ENCODE measurements at places on chromosomes 3 and 15. TPM values are rescaled to one million over a fixed set of nuclear protein-coding genes. Genes with fewer than 3 reads are reported as not detected.

DNA sequence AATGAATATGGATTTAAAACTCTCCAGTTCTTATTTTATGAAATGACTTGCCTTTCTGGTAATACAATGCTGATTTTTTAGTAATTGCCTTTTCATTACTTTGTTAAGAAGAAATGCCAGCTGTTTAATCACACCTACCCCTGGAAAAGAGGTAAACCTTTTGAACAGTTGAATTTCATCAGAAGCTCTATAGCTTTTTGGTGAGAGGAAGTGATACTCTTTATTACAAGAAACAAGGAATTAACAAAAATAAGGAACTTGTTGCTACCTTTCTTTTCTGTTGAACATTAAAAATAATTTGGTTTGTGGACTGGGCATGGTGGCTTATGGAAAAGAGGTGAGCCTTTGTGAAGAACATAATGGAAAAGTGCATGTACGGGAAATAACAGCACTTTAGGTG, 19.7 kb downstream of the BLOC1S6 start:
- DNase-seq = no peak

DNA sequence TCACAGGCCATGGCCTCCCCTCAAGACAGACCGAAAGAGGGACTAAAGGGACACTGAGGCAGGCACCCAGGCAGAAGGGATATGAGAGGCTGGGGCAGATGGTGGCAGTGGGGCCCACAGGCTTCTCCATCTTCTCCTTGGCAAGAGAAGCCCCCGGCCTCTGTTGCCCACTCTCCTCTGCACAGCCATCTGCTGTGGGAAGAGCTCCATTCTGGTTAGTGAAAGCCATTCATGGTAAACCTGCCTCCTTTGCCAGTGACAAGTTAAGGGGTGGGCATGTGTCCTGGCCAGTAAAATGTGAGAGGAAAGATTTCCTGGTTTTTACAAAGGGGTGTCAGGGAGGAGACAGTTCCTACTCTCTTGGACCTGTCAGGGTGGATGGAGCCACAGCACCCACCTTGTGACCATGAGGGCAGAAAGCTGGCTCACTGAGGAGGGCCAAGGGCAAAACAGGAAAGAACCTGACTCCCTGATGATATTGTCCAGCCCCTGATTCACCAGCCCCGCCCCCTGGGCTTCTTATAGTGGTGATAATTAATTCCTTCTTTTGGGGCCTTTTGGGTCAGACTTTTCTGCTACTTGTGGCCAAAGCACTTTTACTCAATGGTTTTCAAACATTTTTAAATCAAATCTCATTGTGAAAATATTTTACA, 130.4 kb upstream of the SMAD3 start:
- DNase-seq = no peak

DNA sequence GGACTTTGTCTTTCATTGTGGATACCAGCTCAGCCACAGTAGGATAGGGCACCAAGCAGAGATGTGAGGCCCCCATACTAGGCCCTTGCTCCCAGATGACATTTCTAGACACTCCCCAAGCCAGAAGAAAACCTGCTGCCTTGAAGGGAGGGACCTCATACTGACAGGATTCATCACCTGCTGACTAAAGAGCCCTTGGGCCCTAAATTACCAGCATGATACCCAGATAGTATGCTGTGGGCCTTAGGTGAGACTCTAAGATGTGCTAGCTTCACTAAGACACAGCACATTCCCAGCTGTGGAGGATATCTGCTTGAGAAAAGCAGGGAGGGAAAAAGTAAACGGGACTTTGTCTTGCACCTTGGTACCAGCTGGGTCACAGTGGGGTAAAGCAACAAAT, 324.0 kb downstream of the TBL1XR1 start:
- DNase-seq = no peak

- no peak for DNase-seq
These were observed 14.9 kb upstream of the SELENOT start for GRCh38 chr3:150588027-150588830.

GRCh38 chr3:196179380-196180308, 31.6 kb downstream of the ZDHHC19 start:
- no peak for DNase-seq

DNA sequence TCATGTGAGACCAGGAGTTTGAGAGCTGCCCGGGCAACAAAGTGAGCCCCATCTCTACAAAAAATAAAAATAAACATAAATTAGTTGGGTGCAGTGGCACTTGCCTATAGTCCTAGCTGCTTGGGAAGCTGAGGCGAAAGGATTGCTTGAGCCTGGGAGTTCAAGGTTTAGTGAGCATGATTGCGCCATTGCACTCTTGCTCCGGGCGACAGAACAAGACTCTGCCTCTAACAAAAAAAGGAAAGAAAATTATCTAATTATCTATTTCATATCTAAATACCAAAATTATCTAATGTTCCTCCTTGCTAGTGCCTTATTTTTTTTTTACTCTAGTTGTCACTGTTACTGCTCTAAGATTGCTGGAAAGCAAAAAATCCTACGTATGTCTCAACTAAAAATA, 16.7 kb upstream of the PAK6 start:
- DNase-seq = no peak

- DNase-seq = peak; percentile 87
These were observed 426 bp downstream of the KAT2B start for GRCh38 chr3:20040548-20041196.

DNA sequence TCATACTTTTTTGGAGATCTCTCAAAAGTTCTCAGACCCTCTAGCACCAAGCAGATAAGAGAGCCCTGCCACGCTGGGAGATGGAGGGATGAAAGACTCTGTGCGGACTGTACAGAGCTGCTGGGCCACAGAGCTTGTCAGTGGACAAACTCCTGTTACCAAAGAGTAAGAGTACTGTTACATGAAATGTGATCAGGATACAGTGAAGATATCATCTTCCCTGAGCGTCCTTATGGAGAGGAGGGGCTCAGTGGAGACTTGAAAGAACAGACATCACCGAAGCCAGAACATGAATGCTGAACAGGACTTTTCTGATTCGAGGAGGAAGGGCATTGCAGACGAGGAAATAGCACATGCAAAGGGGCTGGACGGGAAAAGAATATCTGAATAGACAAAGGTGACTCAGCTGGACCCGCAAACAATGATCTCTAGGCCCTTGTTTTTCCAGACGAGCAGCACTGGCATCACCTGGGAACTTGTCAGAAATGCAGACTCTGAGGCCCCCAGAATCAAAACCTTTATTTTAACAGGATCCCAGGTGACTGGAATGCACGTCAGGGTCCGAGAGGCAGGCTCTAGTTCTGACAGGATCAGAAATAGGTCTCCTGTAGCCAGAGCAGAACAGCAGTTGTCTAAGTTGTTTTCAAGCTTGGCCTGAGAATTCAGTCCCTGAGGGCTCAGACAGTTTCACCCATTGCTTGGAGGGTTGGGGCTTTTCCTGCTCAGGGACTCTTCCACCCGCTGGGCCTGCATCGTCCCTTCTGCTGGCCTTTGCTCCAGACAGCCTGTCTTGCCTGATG, 277.9 kb downstream of the RPLP1 start:
- DNase-seq = no peak

GRCh38 chr3:171757361-171758034, 52.8 kb downstream of the PLD1 start:
- no peak for DNase-seq

MNS1 gene
- total RNA-seq = 1.8 TPM

COLQ gene
- total RNA-seq = 1.9 TPM
